Psoas muscle (tissue), 8 donors: ENCODE measurements at places on chromosomes 13 and 19. TPM values are rescaled to one million over a fixed set of nuclear protein-coding genes. Genes with fewer than 3 reads are reported as not detected.

GRCh38 chr19:5572556-5573286 is 5.0 kb upstream of the TINCR start:
- no peaks in the 10 kb centered on the region for H3K36me3 ChIP-seq
- H3K27me3 ChIP-seq, result no peaks in the 10 kb centered on the region
- no peak overlapping the region for H3K4me3 ChIP-seq

Gene SOX21
- not detected for total RNA-seq

DNA sequence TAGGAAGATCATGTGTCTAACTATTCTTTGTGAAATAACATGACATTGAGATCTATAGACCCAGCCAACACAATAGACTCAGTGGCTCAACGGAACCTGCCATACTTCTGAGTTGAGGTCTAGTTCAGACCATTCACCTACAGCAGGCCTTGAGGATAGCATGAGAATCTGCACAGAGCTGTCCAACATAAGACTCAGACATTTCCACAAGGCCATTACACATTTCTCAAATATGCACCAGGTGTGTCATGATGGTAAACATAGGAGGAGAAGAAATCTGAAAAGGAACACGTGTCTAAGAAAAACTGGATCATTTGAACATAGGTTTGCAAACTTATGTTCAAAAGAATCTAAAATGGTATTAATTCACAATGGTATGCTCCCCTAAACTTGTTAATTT is 421.4 kb downstream of the SLITRK6 start:
- DNase-seq, result no peak
- no peaks in the 10 kb centered on the region for H3K27me3 ChIP-seq
- no peak overlapping the region for H3K27ac ChIP-seq
- no peaks in the 10 kb centered on the region for H3K36me3 ChIP-seq

DNA sequence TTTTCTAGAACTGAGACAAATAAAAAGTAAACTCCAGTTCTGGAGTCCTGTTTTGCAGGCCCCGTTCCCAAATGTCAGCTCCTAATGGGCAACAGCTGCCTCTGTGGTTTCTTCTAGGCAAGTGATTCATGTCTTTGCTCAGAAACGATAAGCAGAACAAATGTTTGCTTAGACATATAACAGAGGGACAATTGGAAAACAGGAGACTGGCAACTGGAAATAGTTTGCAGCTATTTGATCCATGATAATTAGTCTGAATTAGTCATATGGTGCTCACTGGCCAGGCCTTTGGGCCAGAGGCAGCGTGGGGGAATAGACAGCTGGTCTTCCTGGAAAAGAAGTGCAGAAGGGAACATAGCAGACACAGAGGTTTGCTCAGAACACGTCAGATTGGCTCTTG is 29.2 kb upstream of the TSHZ3 start:
- peak; percentile 35 for DNase-seq
- no peak overlapping the region for H3K4me3 ChIP-seq
- H3K27me3 ChIP-seq, result peaks cover 2% of the 10 kb centered on the region
- no peak overlapping the region for H3K27ac ChIP-seq

GRCh38 chr13:27551562-27551961 is 68.8 kb downstream of the LNX2 start:
- H3K36me3 ChIP-seq, result peaks cover 5% of the 10 kb centered on the region
- no peaks in the 10 kb centered on the region for H3K27me3 ChIP-seq
- no peak for DNase-seq
- H3K27ac ChIP-seq, result no peak overlapping the region

GRCh38 chr13:44244288-44244687 is 129.3 kb upstream of the SERP2 start:
- H3K4me1 ChIP-seq, result no peaks in the 10 kb centered on the region
- no peaks in the 10 kb centered on the region for H3K27me3 ChIP-seq
- no peak overlapping the region for H3K4me3 ChIP-seq

DNA sequence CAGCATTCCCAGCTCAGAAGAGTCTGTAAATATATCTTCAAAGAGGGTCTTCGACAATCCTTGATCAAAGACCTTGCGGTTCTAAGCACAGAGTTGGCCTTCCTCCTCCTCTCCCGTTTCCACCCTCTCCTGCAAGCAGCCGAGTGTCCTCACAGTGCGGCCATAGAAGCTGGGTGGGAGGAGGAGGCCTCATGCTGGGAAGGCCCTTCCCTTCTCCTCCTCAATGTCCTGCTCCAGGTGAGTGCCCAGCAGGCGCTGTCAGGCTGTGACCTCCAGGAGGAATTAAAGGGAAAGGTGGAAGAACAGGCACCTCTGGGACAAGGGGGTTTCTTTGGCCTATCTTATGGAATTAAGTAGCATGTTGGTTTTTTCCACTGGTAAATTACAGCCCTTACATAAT is 674.2 kb upstream of the ARGLU1 start:
- no peak overlapping the region for H3K27ac ChIP-seq
- no peaks in the 10 kb centered on the region for H3K27me3 ChIP-seq
- no peaks in the 10 kb centered on the region for H3K4me1 ChIP-seq
- no peak overlapping the region for H3K4me3 ChIP-seq
- H3K36me3 ChIP-seq, result no peaks in the 10 kb centered on the region

GRCh38 chr19:4911786-4912672 is 2.7 kb downstream of the UHRF1 start:
- H3K36me3 ChIP-seq, result no peaks in the 10 kb centered on the region
- DNase-seq, result peak; percentile 75
- no peaks in the 10 kb centered on the region for H3K27me3 ChIP-seq
- H3K4me1 ChIP-seq, result peaks cover 19% of the 10 kb centered on the region
